AG08396 (cell line): ENCODE measurements at places on chromosomes 2 and 18.
A peak's percentile ranks its signal among the peaks of the same experiment; 100 is the strongest.

DNA sequence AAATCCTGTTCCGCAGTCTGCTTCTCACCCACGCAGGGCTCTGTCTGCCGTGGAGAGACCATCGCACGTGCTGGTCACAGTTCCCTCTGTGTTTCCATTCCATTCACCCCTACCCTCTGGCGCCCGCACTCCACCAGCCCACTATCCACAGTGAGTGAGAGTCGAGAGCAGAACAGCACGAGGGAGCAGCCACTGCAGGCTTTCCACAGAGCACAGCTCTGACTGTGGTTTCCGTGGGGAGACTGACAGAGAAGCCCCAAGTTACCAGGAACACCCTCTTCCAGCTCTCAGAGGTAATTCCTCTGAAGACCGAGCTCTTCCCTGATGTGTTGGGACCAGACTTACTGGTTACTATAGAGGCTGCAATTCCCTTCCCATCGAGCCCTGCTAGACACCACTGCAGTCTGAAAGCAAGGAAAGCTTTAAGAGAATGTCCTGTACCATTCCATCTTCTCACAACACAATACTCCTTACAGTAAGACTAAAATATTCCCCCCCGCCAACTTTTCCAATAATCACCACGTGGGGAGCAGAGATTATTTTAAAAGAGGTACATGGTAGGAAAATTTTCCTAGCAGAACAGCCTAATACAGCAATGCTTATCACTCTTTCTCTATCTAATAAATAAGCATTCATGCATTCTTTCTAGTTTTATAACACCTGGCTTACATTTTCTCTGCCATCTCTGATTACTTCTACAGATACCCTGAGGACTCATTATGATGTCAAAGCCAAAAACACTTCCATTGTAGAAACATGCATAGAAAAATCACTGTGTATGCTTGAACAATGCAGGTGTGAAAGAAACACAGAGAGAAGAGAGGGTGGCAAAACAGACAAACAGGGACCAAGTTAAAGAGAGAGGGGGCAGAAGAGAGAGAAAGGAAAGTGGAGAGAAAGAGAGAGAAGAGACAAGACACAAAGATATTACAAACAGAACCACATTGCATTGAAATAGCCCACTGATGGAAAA lies 4.7 kb downstream of the MYT1L start:
- DNase-seq, result no peak

DNA sequence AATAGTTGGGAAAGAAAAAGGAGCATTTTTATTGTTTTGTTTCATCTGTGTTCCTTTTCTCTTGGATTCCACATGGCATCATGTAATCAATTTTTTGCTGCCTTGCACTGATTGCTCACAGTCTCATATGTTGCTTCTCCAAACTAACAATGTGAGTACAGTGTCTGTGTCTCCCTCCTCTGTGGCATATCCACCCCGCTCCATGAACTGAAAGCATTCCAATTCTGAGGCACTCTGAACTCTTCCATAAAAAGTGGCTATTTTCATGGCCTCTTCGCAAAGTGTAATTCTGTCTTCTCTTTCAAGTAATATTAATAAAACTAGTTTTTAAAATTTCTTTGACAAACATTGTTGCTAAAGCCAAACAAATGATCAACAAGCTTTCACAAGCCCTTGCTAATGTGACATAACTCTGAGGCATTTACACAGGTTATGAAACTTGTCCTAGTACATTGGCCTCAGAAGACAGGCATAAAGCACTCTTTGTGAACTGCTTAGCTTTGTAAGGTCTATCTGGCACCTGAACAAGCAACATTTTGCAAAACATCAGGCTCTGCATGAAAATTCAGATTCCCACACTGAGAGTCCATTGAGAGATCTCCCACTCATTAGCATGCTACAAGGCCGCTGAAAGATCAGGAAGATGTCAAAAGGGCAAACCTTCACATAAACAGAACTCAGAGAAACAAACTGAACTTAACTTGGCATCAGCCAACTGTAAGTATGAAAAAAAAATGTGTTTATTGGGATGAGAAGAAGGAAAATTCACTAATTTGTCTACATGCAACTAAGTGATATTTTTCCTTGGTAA lies 33.0 kb downstream of the GPR75 start:
- peak; percentile 14 for DNase-seq

- peak; percentile 73 for DNase-seq
Observed at GRCh38 chr18:58781627-58782194, 83.0 kb upstream of the ZNF532 start.

DNA sequence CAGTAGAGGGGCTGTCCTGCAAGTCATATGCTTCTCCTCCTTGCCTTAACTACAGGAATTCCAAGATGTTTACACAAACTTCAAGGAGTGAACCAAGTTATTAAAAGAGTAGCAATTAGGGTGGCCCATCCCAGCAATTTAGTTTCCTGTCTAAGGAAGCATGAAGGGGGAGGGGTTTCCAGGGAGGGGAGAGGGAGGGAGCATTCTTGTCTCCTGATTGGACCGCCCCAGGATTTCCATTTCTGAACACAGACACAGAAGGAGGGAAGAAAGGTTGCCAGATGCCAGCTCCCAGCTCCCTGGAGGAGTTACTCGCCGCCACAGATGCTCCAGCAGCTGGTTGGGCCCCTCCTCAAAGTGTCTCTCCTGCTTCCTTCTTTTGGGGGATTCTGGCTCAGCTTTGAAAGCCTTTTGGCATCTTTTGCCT lies 107.6 kb downstream of the TRIB2 start:
- DNase-seq, result peak; percentile 57
